ENCODE measurements at places on chromosomes 2 and 18.
A peak's percentile ranks its signal among the peaks of the same experiment; 100 is the strongest.

- H3K27ac ChIP-seq: no peak overlapping the region
- H3K36me3 ChIP-seq: peaks cover 20% of the 10 kb centered on the region
- DNase-seq: no peak
- H3K27me3 ChIP-seq: no peaks in the 10 kb centered on the region
- peaks cover 11% of the 10 kb centered on the region for H3K4me1 ChIP-seq
These were observed 12.3 kb downstream of the FAM98A start for GRCh38 chr2:33586766-33587165.

GRCh38 chr18:33960417-33960816 is 264.3 kb downstream of the NOL4 start:
- H3K36me3 ChIP-seq: no peaks in the 10 kb centered on the region
- H3K4me3 ChIP-seq: no peak overlapping the region
- H3K27ac ChIP-seq: no peak overlapping the region
- no peaks in the 10 kb centered on the region for H3K27me3 ChIP-seq
- H3K4me1 ChIP-seq: no peaks in the 10 kb centered on the region

DNA sequence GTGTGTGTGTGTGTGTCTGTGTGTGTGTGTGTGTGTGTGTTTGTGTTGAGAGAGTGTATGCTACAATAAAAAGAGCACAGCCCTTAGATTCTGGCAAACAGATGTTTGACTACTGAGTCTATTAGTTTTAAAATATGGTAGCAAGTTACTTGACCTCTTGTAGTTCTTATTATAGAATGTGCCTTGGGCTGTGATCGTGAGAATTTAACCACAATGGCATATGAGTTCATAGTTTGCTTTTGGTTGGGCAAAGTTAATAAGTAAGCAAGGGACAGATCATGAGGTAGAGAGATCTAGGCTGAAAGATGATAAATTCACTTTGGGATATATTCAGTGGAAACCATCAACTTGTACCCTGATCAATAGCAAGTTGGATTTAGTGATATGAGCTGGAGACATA is 334.3 kb upstream of the VWC2L start:
- no peaks in the 10 kb centered on the region for H3K27me3 ChIP-seq
- H3K4me1 ChIP-seq: no peaks in the 10 kb centered on the region
- H3K4me3 ChIP-seq: no peak overlapping the region
- no peaks in the 10 kb centered on the region for H3K36me3 ChIP-seq
- no peak for DNase-seq
- no peak overlapping the region for H3K27ac ChIP-seq

DNA sequence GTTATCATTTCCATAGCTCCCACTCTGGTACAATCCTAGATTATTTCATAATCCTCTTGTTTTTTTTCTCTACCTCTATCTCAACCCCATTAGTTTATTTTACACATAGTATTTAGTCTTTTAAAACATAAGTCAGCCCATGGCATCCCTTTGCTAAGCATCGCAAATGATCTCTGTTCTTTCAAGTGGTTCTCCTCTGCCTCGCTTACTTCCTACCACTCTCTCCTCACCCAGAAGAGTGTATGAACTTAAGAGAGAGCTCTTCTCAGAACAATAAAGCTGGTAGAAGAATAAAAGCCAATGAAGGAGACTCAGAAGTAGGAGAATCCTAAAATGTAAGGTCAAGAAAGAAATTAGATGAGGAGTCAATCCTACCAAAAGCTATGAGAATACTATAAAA is 12.2 kb upstream of the ITPRID2 start:
- no peak overlapping the region for H3K4me3 ChIP-seq
- no peak overlapping the region for H3K27ac ChIP-seq
- no peaks in the 10 kb centered on the region for H3K36me3 ChIP-seq
- no peak for DNase-seq
- H3K27me3 ChIP-seq: no peaks in the 10 kb centered on the region

- H3K27me3 ChIP-seq: peaks cover 48% of the 10 kb centered on the region
- H3K4me3 ChIP-seq: no peak overlapping the region
- H3K36me3 ChIP-seq: peaks cover 4% of the 10 kb centered on the region
- no peak overlapping the region for H3K27ac ChIP-seq
- no peak for DNase-seq
These were observed 124.5 kb downstream of the SETBP1 start for GRCh38 chr18:44805176-44805575.

- DNase-seq: no peak
- H3K27me3 ChIP-seq: no peaks in the 10 kb centered on the region
- no peak overlapping the region for H3K27ac ChIP-seq
- H3K4me1 ChIP-seq: peaks cover 27% of the 10 kb centered on the region
- no peak overlapping the region for H3K4me3 ChIP-seq
These were observed 24.7 kb downstream of the BABAM2 start for GRCh38 chr2:27915191-27915590.

GRCh38 chr2:234796045-234796591 is 155.7 kb upstream of the SH3BP4 start:
- H3K27me3 ChIP-seq: peaks cover 32% of the 10 kb centered on the region
- no peak overlapping the region for H3K4me3 ChIP-seq
- H3K4me1 ChIP-seq: no peaks in the 10 kb centered on the region
- no peak for DNase-seq

GRCh38 chr2:98269830-98270229 is 76.4 kb upstream of the CNGA3 start:
- H3K4me1 ChIP-seq: no peaks in the 10 kb centered on the region
- H3K27me3 ChIP-seq: peaks cover 18% of the 10 kb centered on the region
- DNase-seq: no peak

DNA sequence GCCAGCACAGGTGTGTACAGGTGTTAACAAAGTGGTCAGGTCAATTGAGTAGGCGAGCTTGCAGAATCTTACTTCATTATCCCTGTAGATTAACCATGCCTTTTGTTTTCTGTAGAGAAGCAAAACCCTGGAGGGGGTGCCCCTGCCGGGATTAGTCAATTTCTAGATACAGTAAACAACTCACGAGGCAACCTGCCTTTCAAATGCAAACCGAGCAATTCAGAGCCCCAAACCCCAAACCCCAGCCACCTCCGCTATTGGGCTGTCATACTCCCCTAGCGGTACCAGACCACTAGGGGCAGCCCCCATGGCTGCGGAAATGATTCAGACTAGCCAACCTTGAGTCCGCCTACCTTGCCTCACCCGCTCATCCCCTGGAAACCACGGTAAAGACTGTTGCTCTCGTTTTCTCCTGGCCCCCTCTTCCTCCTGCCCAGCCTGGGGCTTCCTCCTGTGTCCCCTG is 61.4 kb upstream of the KIF5C start:
- no peaks in the 10 kb centered on the region for H3K36me3 ChIP-seq
- H3K27ac ChIP-seq: peak overlapping the region; percentile 18
- DNase-seq: peak; percentile 87
- H3K27me3 ChIP-seq: peaks cover 29% of the 10 kb centered on the region

- H3K27ac ChIP-seq: no peak overlapping the region
- DNase-seq: no peak
- H3K36me3 ChIP-seq: no peaks in the 10 kb centered on the region
- no peaks in the 10 kb centered on the region for H3K27me3 ChIP-seq
- no peaks in the 10 kb centered on the region for H3K4me1 ChIP-seq
These were observed 30.1 kb upstream of the ASB1 start for GRCh38 chr2:238396663-238397062.

DNA sequence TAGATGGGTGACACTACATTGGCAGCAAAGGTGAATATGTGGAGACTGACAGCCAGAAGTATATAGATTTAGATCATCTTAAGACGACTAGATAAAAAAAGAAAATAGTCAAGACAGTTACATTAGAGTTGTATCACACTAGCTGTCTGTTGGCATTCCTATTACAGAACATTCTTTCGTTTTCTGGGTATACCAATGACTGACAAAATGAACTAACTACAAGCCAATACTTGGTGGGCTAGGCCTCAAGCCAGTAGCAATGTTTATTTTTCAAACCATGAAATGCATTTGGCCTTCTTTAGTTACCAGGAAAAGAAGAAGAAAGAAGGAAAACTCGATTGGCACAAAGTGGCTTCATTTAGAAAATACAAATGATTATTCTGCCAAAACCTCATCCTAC is 944.9 kb upstream of the ZEB2 start:
- H3K4me1 ChIP-seq: no peaks in the 10 kb centered on the region
- no peak for DNase-seq
- H3K36me3 ChIP-seq: no peaks in the 10 kb centered on the region
- H3K27ac ChIP-seq: no peak overlapping the region
- no peak overlapping the region for H3K4me3 ChIP-seq
- H3K27me3 ChIP-seq: no peaks in the 10 kb centered on the region

DNA sequence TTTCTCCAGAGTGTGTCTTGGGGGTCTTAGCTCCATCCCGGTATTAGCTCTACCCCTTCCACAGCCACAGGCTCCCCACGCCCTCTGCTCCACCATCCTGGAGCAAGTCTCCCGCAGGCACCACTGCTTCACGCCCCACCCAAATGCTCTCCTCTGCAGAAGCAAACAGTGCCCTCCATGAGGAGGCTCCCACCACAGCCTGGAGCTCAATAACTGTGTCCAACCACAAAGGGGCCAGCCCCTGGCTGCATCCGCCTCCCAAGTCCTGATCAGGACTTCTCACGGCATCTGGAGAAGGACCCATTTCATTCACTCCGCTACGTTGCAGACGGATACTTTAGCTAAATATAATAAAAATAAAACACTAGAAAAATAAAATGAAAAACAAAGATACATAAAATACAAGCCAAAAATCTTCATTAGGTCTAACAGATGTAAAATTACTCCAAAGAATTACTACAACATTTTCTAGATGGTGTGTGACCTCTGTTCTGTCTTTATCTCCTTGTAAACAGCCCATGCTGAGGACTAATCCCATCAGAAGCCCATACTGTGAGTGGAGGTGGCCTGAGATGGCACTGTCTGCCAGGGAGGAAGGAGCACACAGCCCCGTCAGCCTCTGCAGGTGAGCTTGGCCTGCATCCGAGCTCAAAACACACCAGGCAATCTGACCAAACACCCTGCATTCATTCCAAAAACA is 210.8 kb upstream of the RAB6C start:
- no peak overlapping the region for H3K4me3 ChIP-seq
- no peak overlapping the region for H3K27ac ChIP-seq
- no peak for DNase-seq
- no peaks in the 10 kb centered on the region for H3K27me3 ChIP-seq
- H3K36me3 ChIP-seq: no peaks in the 10 kb centered on the region
- H3K4me1 ChIP-seq: no peaks in the 10 kb centered on the region

DNA sequence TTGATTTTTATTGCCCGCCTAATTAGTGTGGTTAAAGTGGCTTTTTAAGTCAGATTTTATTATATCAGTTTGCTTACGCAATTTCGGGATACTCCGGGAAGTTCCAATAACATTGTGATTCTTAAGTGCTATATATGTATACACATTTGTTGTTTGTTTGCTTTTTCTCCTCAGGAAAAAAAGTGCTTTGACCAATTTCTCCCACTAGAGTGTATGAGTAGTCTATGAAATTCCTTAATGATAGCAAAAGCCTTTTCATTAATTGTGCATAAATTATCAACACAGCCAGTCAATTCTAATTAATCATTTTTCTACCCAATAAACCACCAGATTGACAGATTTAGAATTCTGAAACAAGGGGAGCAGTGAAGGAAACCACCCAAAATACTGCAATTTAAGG is 172.2 kb downstream of the DPP10 start:
- H3K36me3 ChIP-seq: no peaks in the 10 kb centered on the region
- H3K4me3 ChIP-seq: no peak overlapping the region
- no peak overlapping the region for H3K27ac ChIP-seq

DNA sequence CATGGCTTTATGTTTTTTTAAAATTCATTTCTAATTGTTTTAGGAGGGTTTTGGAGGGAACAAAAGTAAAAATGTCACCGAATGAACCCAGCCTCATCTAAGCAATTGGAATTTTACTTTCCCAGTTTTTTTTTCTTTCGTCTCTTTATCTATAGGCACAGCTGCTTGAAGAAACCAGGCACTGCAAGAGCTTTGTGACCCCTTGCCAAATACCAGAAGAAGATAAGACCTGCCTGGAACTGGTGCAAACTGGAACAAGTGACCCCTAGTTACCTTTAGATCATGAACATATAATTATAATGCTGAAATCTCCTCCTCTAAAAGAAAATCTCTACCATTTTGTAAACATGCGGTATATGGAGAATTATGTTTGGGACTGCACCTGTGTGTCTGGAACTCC is 100.9 kb downstream of the TSN start:
- H3K4me1 ChIP-seq: no peaks in the 10 kb centered on the region
- H3K27me3 ChIP-seq: peaks cover 39% of the 10 kb centered on the region
- no peak for DNase-seq
- no peaks in the 10 kb centered on the region for H3K36me3 ChIP-seq
- H3K4me3 ChIP-seq: no peak overlapping the region

DNA sequence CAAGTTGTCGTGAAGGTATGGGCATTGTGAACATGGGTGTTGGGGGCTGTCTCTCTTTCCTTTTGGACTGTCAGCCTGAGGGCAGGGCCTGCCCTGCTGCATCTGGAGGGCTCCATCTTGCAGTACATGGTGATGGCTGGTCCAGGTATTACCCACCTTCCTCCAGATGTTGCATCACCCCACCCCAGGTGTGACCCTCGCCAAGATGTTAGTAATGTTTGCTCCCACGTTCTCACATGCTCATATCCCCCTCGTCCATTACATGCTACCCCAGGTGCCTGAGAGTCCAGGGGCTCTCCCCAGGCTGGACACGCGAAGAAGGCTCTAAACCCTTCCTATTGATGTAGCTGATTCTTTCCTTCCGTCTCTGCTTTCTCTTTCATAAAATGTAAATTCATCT is 13.9 kb downstream of the ZAP70 start:
- no peak for DNase-seq
- peaks cover 57% of the 10 kb centered on the region for H3K4me1 ChIP-seq
- H3K27me3 ChIP-seq: no peaks in the 10 kb centered on the region
- H3K36me3 ChIP-seq: peaks cover 36% of the 10 kb centered on the region
- peak overlapping the region; percentile 84 for H3K27ac ChIP-seq

GRCh38 chr18:13565228-13565627 is 161.1 kb downstream of the FAM210A start:
- peak overlapping the region; percentile 15 for H3K27ac ChIP-seq
- H3K36me3 ChIP-seq: no peaks in the 10 kb centered on the region
- no peaks in the 10 kb centered on the region for H3K27me3 ChIP-seq
- peaks cover 97% of the 10 kb centered on the region for H3K4me1 ChIP-seq

GRCh38 chr18:21146016-21146415 is 34.4 kb upstream of the ROCK1 start:
- H3K4me1 ChIP-seq: no peaks in the 10 kb centered on the region
- H3K27me3 ChIP-seq: no peaks in the 10 kb centered on the region
- no peak overlapping the region for H3K4me3 ChIP-seq
- no peak for DNase-seq
- no peak overlapping the region for H3K27ac ChIP-seq

DNA sequence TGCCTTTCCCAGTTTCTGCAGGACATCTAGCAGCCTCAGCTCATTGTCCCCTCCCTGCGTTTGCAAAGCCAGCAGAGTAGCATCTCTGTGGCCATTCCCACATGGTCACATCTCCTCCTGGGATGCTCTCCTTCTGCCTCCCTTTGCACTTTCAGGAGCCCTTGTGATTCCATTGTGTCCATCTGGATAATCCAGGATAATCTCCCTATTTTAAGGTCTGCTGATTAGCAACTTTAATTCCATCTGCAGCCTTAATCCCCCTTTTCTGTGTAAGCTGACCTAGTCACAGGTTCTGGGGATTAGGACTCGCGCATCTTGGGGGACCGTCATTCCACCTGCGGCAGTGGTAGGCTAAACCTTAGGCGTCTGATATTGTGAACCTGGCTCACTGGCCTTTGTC is 70.7 kb downstream of the NEDD4L start:
- DNase-seq: no peak
- H3K36me3 ChIP-seq: no peaks in the 10 kb centered on the region
- no peak overlapping the region for H3K27ac ChIP-seq
- H3K4me3 ChIP-seq: no peak overlapping the region
- H3K4me1 ChIP-seq: peaks cover 7% of the 10 kb centered on the region
